PC-9 (cell line): ENCODE measurements at places on chromosomes 12 and 14. TPM values are rescaled to one million over a fixed set of nuclear protein-coding genes. Genes with fewer than 3 reads are reported as not detected.

DNA sequence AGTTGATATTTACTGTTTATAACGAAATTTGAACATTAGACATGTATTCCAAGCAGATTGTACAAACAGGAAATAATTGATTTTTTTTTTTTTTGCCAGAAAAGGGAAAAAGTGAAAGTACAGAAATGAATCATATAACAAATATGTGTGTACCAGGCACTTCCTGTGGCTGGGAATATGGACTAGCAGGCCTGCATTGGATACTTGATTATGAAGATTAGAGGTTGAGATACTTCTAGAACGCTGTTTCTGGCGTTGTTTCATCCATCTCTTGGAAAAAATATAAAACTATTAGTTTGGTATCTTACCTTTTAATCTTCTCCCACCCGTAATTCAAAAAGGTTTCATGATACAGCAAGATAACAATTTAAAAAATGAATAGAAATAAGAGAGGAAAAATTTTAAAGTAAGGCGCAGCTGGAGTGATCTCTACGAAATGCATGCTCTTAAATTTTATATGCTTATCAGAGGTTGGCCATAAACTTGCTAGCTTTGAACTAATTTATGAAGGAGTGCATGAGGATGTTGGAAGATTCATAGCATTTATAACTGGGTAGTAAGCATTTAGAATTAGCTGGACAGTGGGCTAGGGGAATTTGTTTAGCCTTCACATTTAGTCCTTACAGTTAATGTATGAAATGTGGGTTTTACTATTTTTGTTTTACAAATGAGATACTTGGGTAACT lies 90.8 kb downstream of the AEBP2 start:
- no peak for DNase-seq

GRCh38 chr12:7503686-7504415 lies at the start of gene CD163:
CD163 (minus strand) TSS chr12:7503777; CDS start chr12:7503690, 87 bp downstream.
- DNase-seq = no peak

GRCh38 chr14:64209444-64210131 lies 84.6 kb downstream of the ESR2 start:
- DNase-seq = no peak

GRCh38 chr12:89863968-89864367 lies 155.3 kb upstream of the ATP2B1 start:
- DNase-seq = no peak

DNA sequence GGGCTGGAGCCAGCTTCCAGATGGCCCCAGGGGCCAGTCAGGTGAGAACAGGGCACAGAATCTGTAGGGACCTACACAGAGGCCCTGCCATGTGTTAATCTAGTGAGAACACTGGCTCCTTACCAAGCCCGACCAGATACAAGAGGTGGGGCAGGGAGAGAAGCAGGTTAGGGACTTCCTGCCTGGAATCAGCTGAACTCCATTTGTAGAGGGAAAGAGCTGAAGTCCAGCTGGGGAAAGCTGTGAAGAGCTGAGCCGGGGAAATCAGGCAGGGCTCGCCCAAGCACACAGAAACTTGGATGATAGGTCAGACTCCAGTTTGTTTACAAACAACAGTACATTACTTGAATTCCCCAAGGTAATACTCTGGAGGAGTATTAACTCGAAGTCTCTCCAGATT lies 46.7 kb downstream of the PTGER2 start:
- no peak for DNase-seq

DNA sequence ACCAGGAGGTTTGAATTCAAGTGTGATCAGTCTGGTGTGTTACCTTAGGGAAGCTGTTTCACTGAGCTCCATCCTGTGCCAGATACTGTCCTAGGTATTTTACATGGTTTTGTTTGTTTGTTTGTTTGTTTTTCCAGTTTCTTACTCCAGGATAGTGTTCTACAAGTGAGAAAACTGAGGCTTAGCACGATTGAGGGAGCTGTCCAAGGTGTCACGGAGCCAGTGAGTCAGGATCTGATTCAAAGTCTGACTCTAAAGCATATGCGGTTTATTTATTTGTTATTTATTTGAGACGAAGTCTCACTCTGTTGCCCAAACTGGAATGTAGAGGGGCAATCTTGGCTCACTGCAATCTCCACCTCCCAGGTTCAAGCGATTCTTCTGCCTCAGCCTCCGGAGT lies 79.7 kb upstream of the GNG2 start:
- peak; percentile 5 for DNase-seq

- DNase-seq = no peak
These were observed 4.7 kb upstream of the CREBL2 start for GRCh38 chr12:12606781-12607589.

GRCh38 chr12:21678959-21679358 lies 21.3 kb upstream of the LDHB start:
- DNase-seq = no peak

- DNase-seq = no peak
These were observed 30.1 kb upstream of the FRMD6 start for GRCh38 chr14:51621654-51622053.

GRCh38 chr14:77823378-77823777 lies 23.5 kb downstream of the ADCK1 start:
- DNase-seq = no peak

DNA sequence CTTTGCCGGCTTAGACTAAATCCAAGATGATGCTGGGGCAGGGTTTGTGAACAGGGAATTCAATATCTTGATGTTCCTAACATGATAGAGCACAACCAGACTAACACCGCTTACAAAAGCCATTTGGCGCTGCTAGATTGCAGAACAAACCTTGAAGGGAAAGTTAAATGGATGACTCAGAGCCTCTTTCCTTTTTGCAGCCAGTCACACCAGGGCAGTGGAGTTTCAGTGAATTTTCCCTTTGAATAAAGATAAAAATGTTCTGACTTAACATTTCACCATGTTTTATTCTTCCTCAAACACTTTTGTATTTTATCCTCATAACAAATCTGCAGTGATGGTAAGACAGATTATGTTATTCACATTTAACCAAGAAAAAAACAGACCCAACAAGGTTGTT lies 47.3 kb downstream of the PDE6H start:
- no peak for DNase-seq

GRCh38 chr12:79083181-79083580 lies 218.6 kb downstream of the SYT1 start:
- no peak for DNase-seq

- no peak for DNase-seq
These were observed 40.4 kb upstream of the PPP2R5C start for GRCh38 chr14:101721111-101721510.

DNA sequence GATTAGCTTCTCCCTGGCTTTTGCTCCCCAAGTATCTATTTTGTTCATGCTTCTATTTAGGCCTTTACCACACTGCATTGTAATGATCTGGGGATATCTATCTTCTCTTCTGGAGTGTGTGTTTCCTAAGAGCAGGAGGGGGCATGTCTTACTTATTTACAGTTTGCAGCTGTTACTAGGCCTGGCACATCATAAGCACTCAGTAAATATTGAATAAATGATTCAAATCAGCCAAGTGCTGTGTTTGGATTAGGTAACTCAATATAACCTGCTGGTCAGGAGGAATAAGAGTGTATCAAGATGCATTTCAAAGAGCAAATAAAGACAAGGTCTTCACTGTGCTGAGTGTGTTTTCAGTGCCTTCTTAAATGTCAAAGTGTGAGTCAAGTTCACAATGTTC lies 186.1 kb downstream of the FOXG1 start:
- no peak for DNase-seq

DNA sequence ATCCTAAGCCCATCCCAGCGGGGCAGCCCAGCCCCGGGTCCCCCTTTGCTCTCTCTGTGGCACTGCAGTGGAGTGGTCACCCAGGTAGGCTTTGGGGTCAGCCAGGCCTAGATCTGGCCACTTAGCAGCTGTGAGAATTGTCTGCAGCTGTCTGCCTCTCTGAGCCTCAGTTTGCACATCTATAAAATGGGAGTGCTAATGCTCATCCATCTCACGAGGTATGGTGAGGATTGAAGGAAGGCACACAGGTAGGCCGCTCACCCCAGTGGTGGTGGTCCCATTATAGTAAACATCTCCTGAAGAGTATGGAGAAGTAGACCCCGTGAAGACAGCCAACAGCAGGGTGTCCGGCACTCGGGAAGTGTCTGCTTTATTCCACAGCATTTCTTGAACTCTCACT lies 9.2 kb downstream of the FOXN4 start:
- no peak for DNase-seq

- DNase-seq = no peak
These were observed 101.2 kb downstream of the PEBP1 start for GRCh38 chr12:118237052-118237665.

GRCh38 chr14:70842851-70843462 lies 33.6 kb upstream of the MAP3K9 start:
- DNase-seq = no peak

- DNase-seq = no peak
These were observed 15.7 kb downstream of the ARL6IP4 start for GRCh38 chr12:122996188-122996601.

CEP128 gene
- 24.2 and 29.3 TPM in 2 replicates for total RNA-seq

SPTB gene
- 0.50 and 1.5 TPM in 2 replicates for total RNA-seq

SPX gene
- total RNA-seq = 0.39 TPM in 1 of 2 replicates, not detected in the other

MNAT1 gene
- total RNA-seq = 79.7 and 93.3 TPM in 2 replicates

ART4 gene
- not detected in 2 replicates for total RNA-seq

IFI27L2 gene
- total RNA-seq = 5.4 and 5.6 TPM in 2 replicates
